Stimulated activated CD4-positive, alpha-beta T cell treated with anti-CD3 and anti-CD28 coated beads, Interleukin-2, amount 100 ng/mL, for 24 hours (primary cell): ENCODE measurements at places on chromosomes 6 and 20.

GRCh38 chr6:56193846-56194245, 53.5 kb downstream of the COL21A1 start:
- DNase-seq = no peak

DNA sequence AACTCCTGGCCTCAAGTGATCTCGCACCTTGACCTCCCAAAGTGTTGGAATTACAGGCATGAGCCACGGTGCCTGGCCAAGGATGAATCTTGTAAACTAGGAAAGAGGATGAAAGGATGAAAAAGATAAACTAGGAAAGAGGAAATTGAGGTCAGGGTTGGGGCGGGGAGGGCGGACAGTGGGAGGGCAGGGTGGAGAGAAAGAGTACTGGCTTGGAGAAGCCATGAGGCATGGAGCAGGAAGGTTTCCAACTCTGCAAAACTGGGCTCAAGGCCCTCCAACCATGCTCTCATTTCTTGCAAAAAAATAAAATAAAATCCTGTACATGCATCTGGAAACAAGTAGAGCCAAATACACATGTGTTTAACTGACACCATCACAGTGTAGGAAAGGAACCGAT, 256.6 kb upstream of the SGK1 start:
- DNase-seq = no peak

- peak; percentile 72 for DNase-seq
These were observed 32.6 kb upstream of the PHACTR3 start for GRCh38 chr20:59571551-59572314.

DNA sequence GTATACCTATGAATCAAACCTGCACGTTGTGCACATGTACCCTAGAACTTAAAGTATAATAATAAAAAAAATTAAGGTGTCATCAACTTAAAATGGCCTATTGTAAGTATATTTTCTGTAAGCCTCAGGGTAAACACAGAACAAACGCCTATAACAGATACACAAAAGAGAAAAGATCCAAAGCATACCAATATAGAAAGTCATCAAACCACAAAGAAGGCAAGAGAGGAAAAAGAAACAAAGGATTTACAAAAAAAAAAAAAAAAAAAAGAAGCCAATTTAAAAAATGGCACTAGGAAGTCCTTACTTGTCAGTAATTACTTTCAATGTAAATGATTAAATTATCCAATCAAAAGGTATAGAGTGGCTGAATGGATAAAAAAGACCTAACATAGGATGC, 24.6 kb upstream of the ASF1A start:
- no peak for DNase-seq

DNA sequence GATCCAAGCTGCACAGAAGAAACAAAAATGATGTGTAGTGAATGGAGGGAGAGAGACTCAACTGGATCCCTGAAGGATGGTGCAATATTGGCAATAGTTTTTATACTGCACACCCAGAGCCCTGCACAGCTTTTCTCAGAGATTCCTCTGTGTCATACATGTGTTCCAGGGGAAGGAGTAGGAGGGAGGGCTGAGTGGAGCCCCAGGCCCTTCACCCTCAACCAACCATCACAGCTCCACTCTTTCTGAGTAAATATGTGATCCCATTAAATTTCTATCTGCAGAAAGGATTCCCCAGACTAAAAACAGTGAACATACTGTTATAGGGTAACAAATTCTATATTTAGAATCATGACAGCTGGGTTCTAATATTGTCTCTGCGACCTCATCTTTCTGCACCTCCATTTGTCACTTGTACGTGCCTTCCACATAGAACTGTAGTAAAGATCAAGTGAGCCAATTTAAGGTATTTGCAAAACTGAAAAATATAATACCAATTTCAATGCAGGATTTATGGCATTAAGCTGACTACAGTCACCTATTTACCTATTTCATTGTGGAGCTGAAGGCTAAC, 421.4 kb upstream of the NRSN1 start:
- DNase-seq = no peak

GRCh38 chr20:22214296-22214695, 370.1 kb downstream of the FOXA2 start:
- DNase-seq = no peak

DNA sequence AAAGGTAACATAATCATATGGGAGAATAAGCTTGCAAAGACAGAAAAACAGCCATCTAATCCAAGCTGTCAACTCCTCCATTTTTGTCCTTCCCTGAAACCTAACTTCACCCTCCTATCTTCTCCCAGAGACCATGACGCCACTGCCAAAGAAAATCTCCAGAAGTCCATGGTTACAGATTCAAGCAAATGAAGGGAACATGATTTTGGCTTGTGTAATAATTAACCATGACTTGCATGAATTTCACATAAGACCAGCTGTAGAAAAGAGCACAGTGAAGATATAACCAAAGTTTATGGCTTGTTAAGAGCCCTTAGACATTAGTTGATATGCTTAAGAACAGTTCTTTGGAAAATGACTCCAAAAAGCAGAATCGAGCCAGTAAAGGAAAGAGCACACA, 342.1 kb upstream of the NRSN1 start:
- no peak for DNase-seq

DNA sequence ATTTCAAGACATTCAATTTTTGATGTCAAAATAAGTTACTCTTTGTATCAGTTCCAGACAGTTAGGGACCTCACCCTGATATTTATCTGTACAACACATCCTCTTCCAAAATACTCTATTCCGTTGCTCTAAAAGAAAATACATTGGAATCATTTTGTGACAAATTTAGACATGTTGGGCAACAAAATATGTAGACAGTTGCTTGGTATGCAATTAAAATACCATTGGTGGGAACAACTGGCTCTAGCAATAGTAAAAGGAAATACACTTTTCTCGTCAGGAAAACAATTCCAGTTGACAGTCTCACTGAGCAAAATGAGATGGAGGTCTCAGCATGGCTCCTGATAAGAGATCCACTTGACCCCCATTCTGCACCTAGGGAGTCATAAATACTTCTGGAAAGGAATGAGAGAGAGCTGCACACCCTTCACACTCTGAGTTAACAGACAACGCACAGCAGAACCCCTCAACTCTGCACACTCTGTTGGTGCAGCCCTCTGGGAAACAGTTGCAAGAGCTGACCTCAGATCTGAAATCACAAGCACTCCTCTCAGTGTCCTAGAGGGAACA, 171.3 kb upstream of the NT5E start:
- DNase-seq = no peak

GRCh38 chr6:38973178-38974057, 75.2 kb upstream of the GLP1R start:
- peak; percentile 25 for DNase-seq

DNA sequence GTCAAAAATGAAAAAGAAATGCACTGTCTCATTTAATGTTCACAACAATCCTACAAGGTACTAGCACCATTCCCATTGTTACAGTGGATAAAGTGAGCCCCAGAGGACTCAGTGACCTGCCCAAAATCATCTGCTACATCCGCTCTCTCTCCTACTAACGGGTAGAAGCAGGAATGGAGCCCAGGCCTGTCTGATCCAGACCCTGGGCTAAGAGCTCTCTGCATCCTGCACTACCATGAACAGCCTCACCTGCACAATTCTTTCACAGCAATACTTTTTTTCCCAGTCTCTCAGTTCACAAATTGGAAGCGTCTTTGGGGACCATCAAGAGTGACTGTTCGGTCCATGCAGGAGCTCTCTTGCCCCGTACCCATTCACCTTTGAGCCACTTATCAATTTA, 31.2 kb downstream of the ATP9A start:
- DNase-seq = no peak

GRCh38 chr6:52180787-52181558, 5.2 kb upstream of the IL17A start:
- DNase-seq = no peak

GRCh38 chr6:112187736-112188135, 66.6 kb downstream of the LAMA4 start:
- no peak for DNase-seq

- DNase-seq = no peak
These were observed 71.5 kb upstream of the ATXN1 start for GRCh38 chr6:16832721-16833120.

DNA sequence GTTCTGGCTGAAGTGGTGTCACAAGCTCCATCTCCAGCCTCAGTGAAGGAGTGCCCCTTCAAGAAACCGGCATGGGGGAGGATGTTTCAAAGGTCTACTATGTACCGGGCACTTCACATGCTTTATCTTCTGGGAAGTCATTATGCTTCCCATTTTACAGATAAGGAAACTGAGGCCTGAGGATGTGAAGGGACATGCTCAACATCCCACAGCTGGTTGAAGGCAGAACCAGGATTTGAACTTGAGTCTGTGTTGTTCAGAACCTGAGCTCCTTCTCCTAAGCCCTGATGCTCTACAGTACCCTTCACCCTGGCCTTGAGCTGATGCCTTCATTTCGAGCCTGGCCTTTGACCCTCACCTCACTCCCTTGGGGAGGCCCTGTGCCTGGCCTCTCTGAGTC, 13.0 kb downstream of the GLP1R start:
- DNase-seq = no peak

- DNase-seq = no peak
These were observed 13.9 kb downstream of the PTK7 start for GRCh38 chr6:43089874-43090558.

- no peak for DNase-seq
These were observed 147.9 kb downstream of the CDC5L start for GRCh38 chr6:44535446-44535845.

DNA sequence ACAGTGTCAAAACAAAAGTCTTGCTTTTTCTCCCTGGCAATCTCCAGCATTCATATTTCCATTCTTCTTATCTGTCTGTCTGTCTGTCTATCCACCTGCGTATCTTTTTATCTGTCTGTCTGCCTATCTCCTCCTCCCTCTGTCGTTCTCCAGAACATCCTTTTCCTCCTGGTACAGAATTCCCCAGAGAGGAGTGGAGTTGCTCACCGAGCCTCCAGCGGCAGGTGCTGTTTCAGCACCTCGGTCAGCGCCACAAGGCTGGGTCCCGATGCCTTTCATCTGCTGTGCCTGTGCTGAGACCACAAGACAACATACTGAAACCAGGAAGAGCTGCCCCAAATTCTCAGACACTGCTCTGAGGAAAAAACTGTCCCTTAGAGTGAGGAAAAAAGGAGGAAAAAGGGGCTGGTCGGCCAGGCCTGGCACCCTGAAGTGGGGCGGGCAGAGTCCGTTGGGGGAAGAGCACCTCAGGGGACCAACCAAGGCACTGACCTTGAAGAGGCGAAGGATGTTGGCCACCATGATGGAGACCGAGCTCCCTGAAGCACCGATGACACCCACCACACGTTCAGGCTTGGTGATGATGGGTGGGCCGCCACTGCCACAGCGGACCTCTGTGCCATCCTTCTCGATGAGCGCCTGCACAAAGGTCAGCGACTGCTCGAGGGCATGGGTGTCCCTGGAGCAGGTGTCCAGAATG, 13.3 kb downstream of the GRM4 start:
- DNase-seq = peak; percentile 40

DNA sequence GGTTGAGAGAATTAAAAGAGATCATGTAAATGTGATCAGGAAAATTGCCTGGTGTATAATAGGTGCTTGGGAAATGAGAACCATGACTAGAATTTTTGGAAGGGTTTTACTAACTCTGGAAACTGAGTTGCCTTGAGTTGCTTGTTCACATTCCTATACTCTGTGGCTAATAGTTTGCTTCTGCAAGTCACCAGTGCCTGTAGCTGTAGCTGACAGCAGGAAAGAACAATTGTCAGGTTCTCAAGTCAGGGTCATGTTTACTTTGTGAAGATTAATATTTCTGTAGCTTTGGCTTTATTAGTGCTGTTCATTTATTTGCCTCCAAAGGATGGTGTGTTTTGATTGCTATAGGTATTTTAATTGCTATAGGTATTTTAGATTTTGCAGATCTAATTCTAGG, 86.5 kb downstream of the EYA2 start:
- no peak for DNase-seq
